CD8-positive, alpha-beta memory T cell (primary cell): ENCODE measurements at places on chromosomes 7 and 10.
A peak's percentile ranks its signal among the peaks of the same experiment; 100 is the strongest.

GRCh38 chr10:97020452-97021400, 165.0 kb downstream of the SLIT1 start:
- no peak for DNase-seq

GRCh38 chr10:74871595-74872382, 45.4 kb downstream of the KAT6B start:
- no peak for DNase-seq

DNA sequence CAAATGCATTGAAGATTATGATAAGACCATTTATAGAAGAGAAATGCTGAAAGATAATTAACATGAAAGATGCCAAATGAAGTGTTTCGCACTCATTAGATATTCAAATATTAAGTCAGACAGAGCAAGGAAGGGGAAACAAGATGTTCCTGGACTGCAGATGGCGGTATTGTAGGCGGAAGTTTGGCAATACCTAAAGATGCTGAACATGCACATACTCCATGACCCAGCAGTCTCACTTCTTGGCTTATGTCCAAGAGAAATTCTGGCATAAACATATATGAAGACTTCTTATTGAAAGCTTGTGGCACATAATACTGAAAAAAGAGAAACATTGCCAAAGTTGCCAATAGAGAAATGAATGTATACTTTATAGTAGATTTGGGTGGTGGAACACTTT, 325.4 kb upstream of the SEMA3C start:
- no peak for DNase-seq

DNA sequence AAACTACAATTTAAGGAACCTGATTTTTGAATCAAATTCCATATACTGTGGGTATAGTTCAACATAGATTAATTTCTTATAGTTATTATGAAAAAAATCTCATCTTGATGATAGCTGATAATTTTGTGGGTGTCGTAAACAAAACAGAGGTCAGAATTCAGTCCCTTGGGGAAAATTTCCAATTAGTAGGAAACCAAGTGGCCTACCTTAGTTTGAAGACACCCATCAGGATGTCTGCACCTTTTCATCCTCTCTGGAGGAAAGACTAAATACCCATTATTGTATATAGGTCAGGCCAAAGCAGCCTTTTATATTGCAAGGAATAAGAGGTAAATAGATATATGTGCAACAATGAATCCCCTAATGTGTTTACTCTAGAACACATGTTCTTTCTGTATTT, 6.4 kb downstream of the IKZF1 start:
- no peak for DNase-seq

DNA sequence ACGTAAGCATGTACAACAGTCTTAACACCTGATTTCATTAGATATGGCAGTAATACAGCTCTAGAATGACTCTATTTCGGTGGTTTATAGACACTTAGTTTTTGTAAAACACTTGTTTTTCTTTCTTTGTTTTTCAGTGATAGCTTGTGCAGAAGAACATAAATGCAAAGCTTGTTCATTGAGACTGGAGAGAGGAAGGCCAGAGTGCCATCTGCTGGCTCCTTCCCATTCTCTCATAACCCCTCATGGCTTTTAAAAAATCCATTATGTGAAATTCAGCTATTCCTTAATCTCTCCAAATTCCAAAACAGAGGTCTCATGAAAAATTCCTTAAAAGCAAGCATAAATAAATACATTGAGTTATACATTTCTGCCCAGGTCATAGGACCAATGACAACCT, 76.3 kb downstream of the CACNB2 start:
- DNase-seq = no peak

DNA sequence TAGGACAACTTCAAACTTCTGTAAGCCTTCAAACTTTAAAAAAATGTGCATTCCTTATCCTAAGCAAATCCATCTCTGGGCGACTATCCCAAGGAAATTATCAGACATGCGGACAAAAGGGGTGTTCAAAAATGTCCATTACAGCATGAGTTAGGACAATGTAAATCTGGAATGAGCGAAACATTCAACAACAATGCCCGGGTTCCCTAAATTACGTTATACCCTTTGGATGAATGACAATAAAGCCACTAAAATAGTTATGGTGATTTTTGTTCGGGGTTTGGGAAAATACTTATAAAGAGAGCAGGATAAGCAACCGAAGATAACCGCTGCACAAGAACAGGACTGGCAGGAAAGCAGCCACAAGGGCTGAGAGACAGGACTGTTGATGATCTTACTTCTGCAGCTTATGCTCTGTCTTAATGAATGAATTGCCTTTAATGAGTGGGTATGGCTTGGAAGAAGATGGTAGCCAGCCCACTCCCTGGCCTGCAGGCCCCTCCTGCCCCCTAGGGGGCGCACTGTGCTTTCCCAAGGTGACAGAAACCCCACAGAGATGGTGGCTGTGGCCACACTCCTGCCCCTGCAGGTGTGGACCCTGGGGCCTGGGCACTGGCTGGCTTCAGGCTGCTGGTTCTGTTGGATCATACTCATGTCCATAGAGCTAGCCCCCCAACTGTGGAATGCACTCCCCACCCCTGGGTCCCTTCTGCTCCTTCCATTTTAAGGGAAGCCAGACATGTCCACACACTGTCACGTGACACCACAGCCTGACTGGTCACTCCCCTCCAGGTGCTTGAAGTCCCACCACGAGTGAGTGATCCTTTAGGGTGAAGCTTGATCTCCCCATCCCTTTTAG, 45.0 kb downstream of the ZCCHC24 start:
- DNase-seq = peak; percentile 65

- no peak for DNase-seq
Observed at GRCh38 chr7:40621592-40621998, 486.8 kb downstream of the SUGCT start.

GRCh38 chr10:13445656-13446400, 83.0 kb downstream of the BEND7 start:
- no peak for DNase-seq

DNA sequence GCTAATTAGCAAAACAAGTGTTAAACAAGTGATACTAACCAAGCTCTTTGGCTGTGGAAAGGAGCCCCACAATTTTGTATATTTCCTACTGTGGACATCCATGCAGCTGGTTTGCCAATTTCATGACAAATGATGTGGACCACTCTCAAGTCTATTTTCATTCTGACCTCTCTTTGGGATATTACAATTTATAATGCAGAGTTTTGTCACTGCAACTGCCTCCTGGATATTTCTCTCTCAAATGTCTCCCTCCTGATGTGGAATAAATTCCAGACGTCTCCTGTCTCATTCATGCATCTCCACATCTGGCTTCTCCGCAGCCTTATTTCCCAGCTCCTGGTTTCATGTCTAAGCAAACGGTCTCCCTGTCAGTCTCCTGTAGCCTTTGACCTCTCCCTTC, 80.6 kb upstream of the RHEB start:
- no peak for DNase-seq

GRCh38 chr10:25839683-25840082, 94.3 kb upstream of the MYO3A start:
- DNase-seq = no peak

DNA sequence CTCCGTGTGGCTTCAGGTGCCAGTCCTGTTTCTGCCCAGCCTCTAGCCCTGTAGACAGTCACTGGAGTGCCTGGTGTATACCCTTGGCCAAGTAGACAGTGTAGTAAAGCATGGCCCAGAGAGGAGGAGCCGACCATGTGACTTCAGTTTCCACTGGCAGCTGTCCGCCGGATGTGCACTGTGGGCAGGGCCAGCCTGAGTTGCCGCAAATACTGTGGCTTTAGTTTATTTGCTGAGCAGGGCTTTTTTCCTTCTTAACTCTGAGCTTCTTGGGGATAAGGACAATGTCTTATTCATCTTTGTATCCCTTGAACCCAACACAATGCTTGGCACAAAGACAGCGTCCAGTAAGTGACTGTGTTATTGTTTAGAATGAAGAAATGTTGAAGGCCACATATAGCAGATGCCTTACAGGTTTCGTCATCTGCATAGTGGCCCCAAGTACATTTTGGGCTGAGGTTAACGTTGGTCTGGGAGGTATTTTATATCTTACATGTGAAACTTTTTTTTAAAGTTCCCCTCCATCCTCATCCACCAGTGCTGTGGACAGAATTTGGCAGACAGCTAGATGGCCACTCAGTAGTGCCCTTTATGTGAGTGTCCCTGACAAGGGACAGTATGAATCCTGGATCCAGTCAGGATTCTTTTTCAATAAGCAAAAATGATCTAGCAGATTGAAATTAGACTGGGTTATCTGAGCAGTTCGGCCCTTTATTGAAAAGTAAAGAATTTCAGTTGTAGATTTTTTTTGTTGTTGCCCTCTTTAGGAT, 40.6 kb downstream of the CYP17A1 start:
- no peak for DNase-seq

DNA sequence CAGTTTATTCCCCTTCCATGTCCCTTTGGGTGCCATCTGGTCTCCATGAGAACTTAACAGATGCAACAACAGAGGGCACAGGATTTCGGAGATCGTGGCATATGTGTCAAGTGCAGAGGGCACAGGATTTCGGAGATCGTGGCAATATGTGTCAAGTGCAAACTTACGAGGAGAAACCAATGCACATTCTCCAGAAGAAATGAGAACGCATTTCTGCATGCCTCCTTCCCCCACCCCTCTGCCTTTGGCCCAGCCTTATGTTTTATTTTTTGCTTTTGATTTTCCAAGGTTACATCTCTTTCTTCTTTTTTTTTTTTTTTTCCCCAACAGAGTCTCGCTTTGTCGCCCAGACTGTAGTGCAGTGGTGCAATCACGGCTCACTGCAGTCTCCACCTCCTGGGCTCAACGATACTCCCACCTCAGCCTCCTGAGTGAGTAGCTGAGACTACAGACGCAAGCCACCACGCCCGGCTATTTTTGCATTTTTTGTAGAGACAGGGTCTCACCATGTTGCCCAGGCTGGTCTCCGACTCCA, 586 bp upstream of the ANKRD26 start:
- peak; percentile 36 for DNase-seq

GRCh38 chr7:72219500-72219899, 192.6 kb downstream of the CALN1 start:
- no peak for DNase-seq

DNA sequence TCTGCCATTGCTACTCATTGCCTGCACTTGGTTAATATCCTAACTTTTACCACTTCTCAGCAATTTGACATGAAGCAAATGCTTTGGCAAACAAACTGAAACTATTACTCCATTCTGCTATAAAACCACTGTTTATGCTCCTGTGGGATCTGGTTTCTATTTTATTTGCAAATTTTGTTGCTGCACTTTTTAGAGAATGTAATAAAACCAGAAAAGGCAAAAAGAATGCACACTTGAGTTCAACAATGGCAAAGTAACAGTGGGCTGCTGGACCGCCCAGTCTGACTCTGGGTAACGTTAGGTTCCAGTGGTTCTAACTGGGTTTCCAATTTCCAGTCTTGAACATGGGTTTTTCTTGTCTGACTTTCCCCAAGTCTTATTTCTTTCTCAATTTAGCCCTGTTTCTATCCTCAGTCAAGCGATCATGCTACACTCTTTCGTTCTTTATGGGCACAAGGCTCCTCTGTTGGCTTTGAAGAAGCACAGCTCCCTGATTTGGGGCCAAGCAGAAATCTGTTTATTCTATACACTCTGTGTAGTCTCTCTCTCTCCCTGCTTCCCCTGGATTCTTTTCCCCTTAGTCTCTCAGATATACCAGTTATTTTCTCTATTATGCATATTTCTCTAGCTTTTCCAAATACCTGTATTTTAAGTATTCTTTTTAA, 129.2 kb upstream of the FAM3C start:
- no peak for DNase-seq

- no peak for DNase-seq
Observed at GRCh38 chr10:96971324-96971723, 139.2 kb downstream of the LCOR start.

- no peak for DNase-seq
Observed at GRCh38 chr10:112098682-112099081, 84.9 kb downstream of the GPAM start.

- no peak for DNase-seq
Observed at GRCh38 chr10:3729397-3729976, 55.5 kb downstream of the KLF6 start.

GRCh38 chr7:46784732-46785131, 797.2 kb downstream of the TNS3 start:
- no peak for DNase-seq

- DNase-seq = no peak
Observed at GRCh38 chr7:94188350-94188749, 184.2 kb upstream of the BET1 start.

- no peak for DNase-seq
Observed at GRCh38 chr7:90518630-90519029, 49.2 kb downstream of the PTTG1IP2 start.

DNA sequence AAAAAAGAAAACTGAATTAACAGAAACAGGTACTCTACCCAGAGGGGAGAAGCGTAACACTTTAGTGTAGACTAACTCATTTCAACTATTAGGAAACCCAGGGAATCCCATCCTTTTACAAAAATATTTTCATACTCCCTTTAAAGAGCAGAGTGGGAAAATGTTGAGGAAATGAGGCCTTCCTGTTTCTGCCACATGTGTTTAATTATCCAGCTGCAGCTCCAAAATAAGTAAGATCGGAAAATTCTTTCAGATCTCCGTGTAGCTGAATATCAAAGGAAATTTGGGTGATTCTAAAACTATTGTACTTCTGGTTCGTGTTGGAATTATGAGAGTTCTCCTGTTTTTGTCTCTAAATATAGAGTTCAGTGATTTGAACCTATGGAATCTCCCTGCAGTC, 58.0 kb upstream of the CAV2 start:
- no peak for DNase-seq

DNA sequence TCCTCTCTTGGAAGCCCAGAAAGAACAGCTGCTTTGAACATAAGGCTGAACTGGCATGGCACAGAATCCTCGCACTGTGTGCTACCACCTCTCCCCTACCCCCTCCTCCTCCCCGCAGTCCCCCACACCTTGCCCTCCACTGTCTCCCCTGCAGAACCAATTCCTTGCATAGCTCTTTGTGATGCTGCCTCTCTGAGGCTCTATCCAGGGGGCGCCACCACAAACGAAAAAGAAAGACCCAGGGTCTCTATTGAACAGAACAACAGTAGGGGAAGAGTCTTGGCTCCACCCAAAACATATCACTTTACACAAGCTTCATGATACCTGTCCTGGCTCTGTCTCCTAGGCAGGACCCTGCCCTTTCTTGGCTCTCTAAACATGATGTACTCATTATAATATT, 26.2 kb upstream of the EBLN1 start:
- no peak for DNase-seq

GRCh38 chr7:138092486-138093028, 16.3 kb downstream of the AKR1D1 start:
- DNase-seq = no peak

DNA sequence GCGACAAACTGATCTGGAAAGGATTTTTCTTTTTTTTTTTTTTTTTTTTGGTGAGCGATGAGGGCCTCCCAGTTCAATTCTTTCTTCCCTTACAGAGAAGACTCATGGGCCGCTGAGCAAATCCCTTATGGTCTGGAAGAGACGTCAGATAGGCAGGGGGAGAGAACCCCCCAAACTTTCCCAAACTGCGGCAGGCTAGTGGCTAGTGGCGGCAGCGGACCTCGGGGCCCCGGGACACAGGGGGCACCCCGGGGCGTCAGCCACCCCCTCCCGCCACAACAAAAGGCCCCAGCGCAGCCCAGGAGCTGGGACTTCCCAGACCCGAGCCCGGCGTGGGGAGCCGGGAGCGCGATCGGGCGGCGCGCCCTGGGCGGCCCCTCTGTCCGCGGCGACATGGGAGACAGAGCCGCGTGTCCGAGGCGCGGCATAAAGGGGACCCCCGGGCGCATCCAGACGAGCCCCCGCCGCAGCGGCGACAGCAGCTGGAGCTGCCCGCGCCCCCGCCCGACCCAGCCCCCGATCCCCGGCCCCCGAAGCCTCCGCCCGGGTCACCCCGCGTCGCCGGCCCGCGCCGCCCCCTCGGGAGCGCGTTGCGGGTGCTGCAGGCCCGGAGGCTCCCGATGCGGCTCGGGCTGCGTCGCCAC, 755 bp downstream of the FAM171A1 start:
- DNase-seq = peak; percentile 13
